ENCODE measurements at places on chromosomes 11 and 22.

- no peak for DNase-seq
These were observed 104.0 kb upstream of the SYN3 start for GRCh38 chr22:33162196-33162595.

DNA sequence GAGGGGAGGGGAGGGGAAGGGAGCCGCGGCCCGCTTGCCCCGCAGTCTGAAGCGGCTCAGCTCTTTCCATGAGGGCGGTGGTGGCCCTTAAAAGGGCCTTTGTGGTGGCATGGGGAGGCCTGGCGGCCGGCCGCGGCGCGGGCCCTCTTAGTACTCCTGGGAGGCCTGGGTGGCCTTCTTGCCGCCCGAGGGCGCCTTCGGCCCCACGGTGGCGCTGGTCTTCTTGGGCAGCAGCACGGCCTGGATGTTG lies 6.9 kb downstream of the DPAGT1 start:
- no peak for DNase-seq

DNA sequence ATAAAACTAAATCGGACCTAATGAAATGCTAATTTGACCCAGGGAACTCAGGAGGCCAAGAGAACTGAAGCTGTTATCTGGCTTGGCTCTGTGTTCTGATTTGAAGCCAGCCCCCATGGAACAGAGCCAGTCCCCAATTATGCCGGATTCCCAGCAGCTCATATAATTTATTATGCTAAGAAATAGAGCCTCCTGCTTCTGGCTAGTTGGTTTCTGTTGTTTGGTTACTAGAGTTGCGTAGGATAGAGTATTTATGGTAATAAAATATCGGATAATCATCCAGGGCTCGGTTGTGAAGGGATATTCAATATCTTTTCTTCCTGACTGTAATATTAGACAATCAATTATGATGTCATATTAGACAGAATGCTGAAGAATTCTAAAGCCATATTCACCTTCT lies 120.4 kb upstream of the TTC12 start:
- DNase-seq, result peak; percentile 15

DNA sequence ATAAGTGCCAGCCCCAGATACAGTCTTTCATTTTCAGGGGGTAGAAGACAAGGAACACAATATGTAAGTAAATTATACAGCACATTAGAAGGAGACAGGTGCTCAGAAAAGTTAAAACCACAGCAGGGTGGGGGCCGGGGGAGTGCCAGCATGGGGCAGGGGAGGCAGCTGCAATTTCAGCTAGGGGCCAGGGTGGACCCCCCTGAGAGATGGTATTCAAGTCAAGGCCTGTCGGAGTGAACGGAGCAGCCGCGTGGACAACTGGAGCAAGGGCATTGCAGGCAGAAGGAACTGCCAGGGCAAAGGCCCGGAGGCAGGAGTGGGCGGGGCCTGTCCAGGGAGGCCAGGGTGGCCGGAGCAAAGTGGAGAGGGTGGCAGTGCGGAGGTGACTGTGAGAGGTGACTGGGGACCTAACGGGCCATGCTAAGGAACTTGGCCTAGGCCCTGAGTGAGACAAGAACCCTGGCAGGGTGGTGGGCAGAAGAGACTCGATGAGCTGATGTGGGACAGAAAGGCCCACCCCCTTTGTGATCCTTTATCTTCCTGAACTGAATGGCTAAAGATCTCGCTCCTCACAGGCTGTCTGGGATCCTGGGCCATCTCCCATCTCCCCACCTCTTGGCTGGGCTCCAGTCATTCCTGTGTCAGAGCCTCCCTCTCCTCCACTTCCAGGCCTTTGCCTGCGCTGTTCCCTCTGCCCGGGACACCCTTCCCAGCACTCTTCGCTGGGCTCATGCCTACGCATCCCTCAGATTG lies 22.4 kb upstream of the FLRT1 start:
- no peak for DNase-seq

DNA sequence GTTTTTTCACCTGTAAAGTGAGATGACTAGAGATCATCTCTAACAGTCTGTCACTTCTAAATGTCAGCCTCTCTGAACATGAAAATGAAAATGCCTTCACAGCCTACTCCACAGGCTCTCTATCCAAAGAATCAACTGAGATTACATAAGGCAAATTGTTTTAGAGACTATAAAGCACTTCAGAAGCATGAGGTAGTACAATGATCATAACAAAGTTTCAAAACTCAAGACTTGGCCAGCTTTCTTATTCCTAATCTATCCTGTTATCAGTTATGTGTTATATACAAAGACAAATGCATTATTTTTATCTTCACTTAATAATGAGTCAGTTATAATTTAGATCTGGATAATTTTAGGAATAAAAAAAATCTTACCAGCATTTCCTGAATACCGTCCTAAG lies 20.3 kb upstream of the CEP126 start:
- no peak for DNase-seq
